ENCODE measurements at places on chromosomes 12 and 14.

GRCh38 chr14:98950353-98950895, 321.6 kb downstream of the BCL11B start:
- no peak for DNase-seq

- DNase-seq, result no peak
Observed at GRCh38 chr12:68510397-68510796, 100.3 kb upstream of the RAP1B start.

- DNase-seq, result no peak
Observed at GRCh38 chr12:41556176-41556575, 368.1 kb downstream of the PDZRN4 start.

DNA sequence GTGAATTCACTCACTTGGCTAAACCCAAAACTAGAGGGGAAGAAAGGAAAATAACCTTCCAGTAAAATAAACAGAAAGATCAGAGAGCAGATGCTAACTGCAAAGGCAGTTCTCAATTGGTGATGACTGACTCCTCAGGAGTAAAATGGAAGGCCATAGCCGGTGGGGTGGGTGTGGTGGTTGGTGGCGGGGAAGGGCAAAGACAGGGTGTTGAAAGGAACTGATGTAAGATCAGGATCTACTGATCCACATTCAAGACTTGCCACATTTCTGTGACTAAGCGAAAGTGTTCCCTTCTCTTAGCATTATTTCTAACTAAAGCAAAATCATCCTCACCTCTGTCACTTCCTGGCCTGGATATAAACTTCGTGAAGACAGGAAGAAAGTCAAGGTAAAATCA, 26.3 kb upstream of the TC2N start:
- no peak for DNase-seq

- no peak for DNase-seq
Observed at GRCh38 chr14:81868172-81868571, 334.5 kb upstream of the SEL1L start.

DNA sequence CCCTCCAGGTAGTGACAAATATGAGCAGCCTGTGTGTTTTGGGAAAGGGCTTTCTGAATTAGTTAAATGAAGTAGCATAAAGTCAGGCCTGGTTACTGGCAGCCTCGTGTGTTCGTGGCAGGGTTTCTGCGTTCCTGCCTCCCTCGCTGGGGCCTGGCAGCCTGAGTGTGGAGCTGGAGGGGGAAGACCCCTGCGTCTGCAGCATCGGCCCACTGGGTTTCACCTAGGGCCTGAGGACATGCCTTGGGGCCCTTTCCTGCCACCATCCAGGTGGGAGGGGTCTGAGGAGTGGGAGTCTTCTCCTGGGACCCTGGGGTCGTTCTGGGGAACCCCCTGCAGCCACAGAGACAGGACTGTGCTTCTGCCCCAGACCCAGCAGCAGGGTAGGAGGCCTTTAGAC, 20.4 kb upstream of the AMN start:
- no peak for DNase-seq

GRCh38 chr12:15562263-15562662, 226.9 kb downstream of the EPS8 start:
- no peak for DNase-seq

DNA sequence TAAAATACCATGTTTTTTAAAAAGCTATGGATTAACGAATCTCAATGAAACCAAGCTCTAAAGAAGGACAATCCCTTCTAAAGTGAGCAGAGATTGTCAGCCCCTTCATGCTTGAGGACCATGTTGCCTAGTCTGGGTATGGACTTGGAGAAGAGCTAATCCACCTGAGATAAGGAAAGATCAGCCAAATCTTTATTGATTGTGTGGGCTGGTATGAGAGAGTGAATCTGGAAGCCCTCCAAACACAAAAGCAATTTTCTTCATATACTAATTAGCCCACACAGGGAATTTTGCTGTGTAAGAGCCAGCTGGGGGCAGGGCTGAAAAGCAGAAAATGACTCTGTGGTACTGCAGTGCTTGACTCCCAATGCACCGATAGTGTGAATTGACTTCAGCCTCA, 47.4 kb upstream of the DICER1 start:
- DNase-seq, result no peak

DNA sequence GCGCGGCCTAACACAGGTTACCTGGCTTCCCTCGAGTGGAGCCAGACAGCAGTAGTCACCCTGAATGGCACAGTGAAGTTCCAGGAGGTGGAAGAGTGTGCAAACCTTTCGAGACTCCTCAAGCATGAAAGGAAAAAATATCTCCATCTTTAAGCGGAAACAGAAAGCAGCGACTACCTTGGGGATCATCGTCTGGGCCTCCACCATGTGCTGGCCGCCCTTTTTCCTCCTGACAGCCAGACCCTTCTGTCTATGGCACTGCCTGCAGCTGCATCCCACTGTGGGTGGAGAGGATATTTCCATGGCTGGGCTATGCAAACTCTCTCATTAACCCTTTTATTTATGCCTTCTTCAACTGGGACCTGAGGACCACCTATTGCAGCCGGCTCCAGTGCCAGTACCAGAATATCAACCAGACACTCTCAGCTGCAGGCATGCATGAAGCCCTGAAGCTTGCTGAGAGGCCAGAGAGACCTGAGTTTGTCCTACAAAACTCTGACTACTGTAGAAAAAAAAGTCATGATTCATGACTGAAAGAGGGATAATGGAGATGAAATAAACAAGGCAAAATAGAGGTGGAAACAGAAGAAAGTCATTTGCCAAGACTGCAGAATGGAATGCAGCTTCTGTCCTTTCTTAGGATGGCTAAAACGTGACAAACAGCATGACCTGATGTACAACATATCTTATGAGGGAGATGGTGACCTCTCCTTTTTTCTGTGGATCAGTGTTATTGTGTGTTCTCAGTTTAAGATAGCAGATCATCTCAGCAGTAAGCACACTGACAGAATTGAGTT, 2.4 kb upstream of the HEBP1 start:
- DNase-seq, result no peak

- no peak for DNase-seq
Observed at GRCh38 chr14:90000935-90001334, 45.2 kb downstream of the TDP1 start.

- DNase-seq, result no peak
Observed at GRCh38 chr12:94971923-94972322, 31.6 kb downstream of the NDUFA12 start.

DNA sequence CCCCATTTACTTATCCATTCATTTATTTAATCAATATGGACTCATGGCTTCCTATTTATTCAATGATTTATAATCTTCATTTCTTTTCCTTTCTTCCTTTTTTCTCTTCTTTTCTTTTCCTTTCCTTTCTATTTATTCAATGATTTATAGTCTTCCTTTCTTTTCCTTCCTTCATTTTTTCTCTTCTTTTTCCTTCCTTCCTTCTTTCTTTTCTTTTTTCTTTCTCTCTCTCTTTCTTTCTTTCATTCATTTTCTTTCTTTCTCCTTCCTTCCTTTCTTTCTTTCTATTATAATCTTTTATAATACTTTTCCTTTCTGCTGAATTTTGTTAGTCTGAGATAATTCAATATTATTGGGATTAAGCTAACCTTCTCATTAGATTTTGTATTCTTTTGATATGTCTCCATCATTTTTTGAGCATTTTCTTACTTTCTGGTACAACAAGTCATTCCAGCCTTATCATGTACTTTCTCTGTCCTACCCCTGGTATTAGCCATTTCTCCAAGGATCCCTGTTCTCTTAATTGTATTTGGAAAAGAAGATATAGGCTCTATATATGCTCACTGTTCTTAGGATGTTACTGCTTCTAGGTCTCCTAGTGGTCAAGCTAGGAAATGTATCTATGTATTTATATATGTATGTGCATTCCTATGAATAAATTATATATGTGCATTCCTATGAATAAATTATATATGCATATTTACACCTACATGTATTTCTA, 12.1 kb downstream of the LACRT start:
- DNase-seq, result no peak

DNA sequence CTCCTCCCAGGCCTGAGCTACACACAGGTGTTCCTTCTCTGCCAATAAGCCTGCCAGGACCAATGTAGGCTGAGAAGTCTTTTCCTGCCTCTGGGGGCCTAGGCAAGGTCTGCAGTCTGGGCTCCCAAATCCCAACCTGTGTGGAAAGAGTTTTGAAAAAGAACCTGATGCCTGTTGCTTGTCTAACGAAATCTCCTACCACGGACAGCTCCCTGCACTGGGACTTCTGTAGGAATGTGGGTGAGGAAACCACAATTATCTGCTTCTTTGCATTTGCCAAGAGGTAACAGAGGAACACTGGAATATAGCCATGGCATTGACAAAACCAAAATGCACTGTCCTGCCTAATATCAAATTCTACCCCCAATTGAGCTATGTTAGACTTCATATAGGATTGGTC, 877.0 kb upstream of the TMEM132C start:
- DNase-seq, result no peak

- no peak for DNase-seq
Observed at GRCh38 chr12:13099844-13100604, 3.4 kb downstream of the GSG1 start.

DNA sequence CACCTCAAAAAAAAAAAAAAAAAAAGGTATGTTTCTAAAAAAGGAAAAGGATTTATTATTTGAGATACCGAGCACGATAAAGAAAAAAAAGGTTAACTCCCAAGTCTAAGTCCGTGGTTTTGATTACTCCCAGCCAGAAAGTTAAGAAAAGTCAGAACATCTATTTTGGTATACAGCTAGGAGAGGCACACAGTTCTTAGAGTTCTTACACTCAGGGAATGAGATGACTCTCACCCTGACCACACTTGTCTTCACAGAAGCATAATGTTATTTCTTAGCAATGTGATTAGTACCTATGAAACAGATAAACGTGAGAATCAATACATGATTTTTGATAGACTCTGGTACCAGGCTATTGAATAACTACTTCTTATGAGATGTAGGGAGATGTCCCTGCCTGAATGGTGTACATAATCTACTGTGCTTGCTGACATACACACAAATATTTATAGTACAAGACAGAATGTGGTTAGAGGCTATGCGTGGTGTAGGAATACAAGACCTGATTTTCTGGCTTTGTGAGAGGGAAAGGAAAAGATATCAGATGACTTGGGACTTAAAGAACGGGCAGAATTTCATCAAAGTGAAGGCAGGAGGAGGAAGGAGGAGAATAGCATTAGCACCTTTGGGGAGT, 31.6 kb downstream of the LIMA1 start:
- DNase-seq, result no peak

DNA sequence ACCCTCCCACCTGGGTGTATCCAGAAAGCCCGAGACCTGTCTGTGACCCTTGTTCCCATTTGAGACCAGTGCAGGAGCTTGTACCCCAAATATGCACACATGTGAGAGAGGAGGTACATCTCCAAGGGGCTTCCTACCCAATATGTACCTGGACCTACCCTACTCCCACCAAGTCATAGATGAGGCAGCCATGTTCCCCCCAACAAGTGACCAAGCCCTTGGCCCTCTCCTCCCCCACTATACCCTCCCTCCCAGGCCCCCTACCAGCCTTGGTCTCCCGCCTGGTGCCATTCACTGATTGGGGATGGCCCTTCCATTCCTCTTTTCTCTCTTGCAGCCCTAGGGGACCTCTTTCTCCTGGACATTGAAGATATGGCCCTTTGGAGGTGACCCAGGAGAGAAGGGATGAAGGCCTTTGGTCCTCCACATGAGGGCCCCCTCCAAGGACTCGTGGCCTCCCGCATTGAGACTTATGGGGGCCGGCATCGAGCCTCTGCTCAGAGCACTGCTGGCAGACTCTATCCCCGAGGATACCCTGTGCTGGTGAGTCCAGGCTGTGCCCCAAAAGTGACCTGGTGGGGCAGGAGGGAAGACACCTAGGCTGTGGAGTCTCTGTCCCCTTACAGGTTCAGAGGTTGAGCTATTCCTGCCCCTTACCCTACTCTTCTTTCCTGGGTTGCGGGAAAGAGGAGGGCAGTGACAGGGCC, 1.5 kb downstream of the PLEKHG6 start:
- no peak for DNase-seq

- no peak for DNase-seq
Observed at GRCh38 chr12:53677016-53677799, 1.3 kb upstream of the ATP5MC2 start.

GRCh38 chr12:50988051-50988450, 35.7 kb downstream of the HIGD1C start:
- DNase-seq, result no peak

- no peak for DNase-seq
Observed at GRCh38 chr12:100437038-100437841, 36.4 kb upstream of the NR1H4 start.

GRCh38 chr12:33180918-33181317, 258.7 kb downstream of the SYT10 start:
- no peak for DNase-seq

- DNase-seq, result no peak
Observed at GRCh38 chr14:45251912-45252311, 1.1 kb downstream of the MIS18BP1 start.

GRCh38 chr12:130936561-130936960, 17.1 kb upstream of the ADGRD1 start:
- DNase-seq, result no peak

DNA sequence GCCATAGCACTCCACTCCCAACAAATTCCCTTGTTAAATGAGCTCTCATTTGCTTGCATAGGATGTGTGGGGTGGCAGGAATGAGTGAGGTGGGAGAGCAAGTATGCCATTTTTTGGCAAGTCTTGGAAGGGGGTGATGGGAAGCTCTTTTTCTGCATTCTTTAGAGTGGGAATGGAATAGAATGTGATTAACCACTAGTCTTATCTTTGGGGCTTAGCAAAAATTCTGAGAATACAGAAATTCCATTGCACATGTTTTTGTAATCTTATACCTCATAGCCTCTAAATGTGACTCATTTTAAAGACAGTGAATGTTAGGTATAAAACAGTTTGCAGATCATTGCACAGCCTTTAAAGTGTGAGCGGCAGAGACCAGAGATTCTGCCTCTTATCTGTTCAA, 28.4 kb upstream of the NEDD1 start:
- no peak for DNase-seq

GRCh38 chr12:51482929-51483697, 58.5 kb downstream of the SLC4A8 start:
- DNase-seq, result peak; percentile 34
